Activated CD4-positive, alpha-beta T cell treated with anti-CD3 and anti-CD28 coated beads for 36 hours (primary cell): ENCODE measurements at places on chromosomes 12 and 14.

GRCh38 chr12:93990832-93991803 is 157.3 kb upstream of the PLXNC1 start:
- DNase-seq, result no peak

- no peak for DNase-seq
Observed at GRCh38 chr14:59819446-59820088, 51.0 kb downstream of the RTN1 start.

DNA sequence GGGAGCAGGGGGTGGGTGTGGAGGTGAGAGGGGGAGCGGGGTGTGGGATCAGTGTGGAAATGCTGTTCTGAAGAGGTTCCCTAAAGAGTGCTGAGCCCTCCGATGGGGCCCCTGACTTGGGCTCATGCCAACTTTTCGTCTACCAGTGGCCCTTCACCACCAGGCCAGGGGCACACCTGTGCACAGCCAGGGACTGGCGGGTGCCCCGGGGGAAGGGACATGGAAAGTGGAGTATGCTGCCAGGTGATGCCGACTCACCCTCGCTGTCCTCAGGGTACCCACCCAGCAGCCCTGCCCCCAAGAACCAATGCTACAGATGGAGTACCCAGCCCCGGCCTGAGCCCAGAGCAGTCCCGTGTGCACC is 26.2 kb downstream of the AMN start:
- no peak for DNase-seq

GRCh38 chr14:50839048-50839447 is 8.1 kb upstream of the NIN start:
- peak; percentile 40 for DNase-seq

GRCh38 chr14:61517911-61518384 is 177.4 kb upstream of the HIF1A start:
- no peak for DNase-seq

- no peak for DNase-seq
Observed at GRCh38 chr14:103630364-103631108, 1.5 kb downstream of the KLC1 start.

- no peak for DNase-seq
Observed at GRCh38 chr12:102394200-102394599, 86.2 kb downstream of the IGF1 start.

GRCh38 chr14:56414236-56414635 is 165.4 kb upstream of the TMEM260 start:
- DNase-seq, result no peak

DNA sequence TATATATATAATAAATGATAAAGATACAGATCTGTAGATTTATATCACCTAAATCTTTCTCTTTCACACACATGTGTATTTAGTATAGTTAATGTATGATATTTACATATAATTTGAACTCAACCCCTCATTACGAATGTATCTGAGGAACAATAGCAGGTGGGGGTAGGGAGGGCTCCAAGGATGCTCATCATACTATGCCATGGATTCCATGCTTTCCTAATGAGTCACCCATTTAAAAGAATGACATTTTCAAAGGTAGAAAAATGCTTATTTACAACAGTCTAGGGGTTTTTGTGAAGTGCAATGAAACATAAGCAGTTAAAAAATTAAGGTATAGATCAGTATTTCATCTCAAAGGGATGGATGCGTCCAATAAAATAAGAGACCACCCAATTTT is 181.6 kb downstream of the SOX5 start:
- DNase-seq, result no peak

GRCh38 chr12:104213952-104214351 is 1.6 kb upstream of the TXNRD1 start:
- no peak for DNase-seq

GRCh38 chr14:52948836-52949235 is 2.0 kb downstream of the FERMT2 start:
- no peak for DNase-seq

DNA sequence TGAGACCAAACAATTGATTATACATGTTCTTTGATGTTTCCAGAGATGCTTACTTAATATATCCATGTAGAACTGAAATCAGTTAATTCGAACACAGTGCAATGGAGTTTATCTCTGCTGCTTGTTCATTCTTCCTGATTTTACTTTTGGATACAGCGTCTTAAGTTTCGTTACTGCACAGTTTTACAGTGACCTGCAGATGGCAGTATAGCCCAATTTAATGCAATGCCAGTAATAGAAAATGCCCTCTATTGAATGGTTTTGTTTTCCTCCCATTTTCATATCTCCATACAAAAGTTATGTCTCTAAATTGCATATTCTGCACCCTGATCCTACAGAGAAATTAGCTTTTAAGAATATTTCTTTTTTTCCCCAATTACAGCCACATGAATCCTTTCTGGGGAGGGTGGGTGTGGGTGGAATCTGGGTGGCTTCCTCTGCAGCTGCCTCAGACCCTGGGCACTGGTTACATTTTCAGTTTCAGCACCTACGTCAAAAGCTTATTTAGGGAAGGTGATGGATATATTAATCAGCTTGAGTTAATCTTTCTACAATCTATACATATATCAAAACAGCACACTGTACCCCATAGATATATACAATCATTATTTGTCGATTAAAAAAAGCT is 101.1 kb upstream of the DCD start:
- peak; percentile 46 for DNase-seq

- DNase-seq, result no peak
Observed at GRCh38 chr12:47909839-47910465, 5.2 kb upstream of the VDR start.

- DNase-seq, result no peak
Observed at GRCh38 chr12:106249411-106250135, 1.8 kb upstream of the CKAP4 start.

DNA sequence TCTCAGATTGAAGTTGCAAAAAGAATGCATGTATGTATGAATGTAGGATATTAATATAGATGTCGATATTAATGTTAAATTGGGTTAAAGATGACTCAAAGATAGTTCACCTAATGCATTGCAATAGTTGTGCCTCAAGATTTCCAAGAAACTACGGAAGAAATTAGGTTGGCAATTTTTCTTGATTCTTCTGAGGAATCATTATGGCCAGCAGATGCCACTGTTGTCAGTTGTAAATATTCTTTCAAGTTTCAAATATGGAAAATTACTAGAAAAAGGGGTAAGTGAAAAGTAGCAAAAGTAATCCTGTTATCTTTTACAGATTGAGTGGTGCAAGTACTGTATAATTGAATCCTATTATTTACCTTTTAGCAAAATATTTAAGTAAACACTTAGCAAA is 202.1 kb downstream of the ADAMTS20 start:
- no peak for DNase-seq

DNA sequence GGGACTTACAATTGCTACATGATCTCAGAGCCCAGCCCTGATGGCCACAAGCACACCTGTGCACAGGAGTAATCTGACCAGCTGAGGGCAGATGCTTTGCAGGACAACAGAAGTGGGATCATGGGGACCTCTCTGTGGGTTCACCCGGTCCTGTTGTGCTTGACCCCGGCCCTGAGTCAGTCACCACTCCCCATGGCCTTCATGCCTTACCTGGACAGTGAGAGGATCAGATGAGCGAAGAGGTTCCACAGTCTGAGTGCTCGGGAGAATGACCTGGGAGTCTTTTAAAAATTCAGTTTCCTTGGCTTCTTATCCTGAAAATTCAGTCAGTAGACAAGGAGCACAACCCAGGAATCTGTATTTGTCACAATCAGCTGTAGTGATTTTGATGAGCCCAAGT is 88.1 kb downstream of the NTF3 start:
- DNase-seq, result no peak

GRCh38 chr12:117850048-117850447 is 118.7 kb downstream of the KSR2 start:
- DNase-seq, result peak; percentile 17

DNA sequence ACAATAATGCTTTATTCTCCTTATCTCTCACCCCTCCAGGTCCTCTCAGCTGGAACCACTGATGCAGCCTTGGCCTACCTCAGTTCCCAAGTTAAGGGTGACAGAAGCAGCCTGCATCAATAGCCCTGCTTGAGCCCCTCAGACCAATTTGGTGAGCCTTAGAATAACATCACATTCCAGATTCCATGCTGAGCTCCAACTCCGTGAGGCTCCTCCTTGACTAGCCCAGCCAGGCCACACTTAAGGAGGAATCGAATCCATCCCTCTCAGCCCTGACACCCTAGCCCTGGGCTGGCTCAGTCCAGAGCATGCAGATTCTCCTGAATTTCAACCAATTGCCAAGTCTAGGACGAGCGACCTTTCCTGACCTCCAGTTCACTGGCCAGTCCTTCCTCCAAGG is 91.1 kb downstream of the ARMH4 start:
- DNase-seq, result no peak

DNA sequence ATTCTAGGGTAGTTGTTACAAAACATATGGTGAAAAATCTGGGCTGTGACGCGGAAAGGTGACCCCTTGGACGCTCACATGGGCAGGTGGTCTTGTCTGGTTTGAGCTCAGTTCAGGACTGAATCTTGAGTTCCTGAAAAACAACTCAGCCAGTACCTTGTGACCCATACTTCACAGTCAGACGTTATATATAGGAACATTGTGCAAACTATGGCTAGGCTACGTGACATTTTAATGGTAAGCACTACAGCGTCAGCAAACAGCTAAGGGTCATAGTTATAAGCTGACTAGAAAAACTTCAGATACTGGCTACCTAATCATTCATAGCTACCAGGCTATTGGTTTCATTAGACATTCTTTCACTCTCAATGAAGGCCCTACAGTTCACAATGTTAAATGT is 14.8 kb upstream of the EDDM3A start:
- no peak for DNase-seq

DNA sequence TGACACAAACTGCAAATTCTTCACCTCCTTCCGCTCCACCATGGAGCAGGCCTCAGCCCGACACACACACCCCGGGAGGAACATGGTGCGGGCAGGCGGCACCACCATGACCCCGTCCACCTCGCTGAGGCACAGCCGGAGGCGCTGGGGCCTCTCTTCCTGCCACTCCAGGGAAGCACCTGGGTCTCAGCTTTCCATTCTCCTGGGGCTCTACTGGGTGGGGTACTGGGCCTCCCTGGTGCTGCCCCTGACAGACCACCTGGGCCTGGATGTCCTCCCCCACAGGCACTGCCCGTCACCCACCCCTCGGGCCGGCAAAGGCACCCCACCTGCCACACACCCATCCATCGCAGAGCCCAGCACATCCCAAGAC is 9.9 kb downstream of the AKT1 start:
- no peak for DNase-seq

GRCh38 chr14:23377573-23378563 is 1.0 kb downstream of the CMTM5 start:
- peak; percentile 2 for DNase-seq

GRCh38 chr12:63843721-63844390 is 644 bp upstream of the SRGAP1 start:
- DNase-seq, result peak; percentile 89

DNA sequence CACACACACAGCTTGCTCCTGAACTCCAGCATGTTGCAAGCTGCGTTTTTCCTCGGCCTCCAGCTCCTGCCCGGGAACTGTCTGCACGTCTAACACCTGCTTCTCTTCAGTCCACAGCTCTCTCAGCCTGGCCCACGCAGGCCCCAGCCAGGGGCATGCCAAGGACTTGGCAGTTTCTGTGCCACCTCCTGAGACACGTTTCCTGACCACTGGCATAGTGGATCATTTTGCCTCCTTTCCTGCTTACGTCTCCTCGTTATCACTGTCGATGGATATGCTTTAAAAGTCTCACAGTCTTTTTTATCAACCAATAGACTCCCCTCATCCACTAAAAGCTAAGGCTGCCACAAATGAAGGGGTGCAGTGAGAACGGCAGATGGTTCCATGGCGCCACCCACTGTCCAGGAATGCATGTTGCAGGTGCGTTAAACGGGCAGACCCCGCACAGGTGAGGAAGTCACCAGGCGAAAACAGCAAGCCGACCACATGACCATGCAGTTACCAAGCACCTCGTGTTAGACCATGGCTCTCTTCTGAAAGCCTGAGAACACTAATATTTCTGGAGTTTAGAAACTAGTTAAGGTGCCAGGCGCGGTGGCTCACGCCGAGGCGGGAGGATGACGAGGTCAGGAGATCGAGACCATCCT is 14.7 kb upstream of the TEAD4 start:
- DNase-seq, result peak; percentile 83

DNA sequence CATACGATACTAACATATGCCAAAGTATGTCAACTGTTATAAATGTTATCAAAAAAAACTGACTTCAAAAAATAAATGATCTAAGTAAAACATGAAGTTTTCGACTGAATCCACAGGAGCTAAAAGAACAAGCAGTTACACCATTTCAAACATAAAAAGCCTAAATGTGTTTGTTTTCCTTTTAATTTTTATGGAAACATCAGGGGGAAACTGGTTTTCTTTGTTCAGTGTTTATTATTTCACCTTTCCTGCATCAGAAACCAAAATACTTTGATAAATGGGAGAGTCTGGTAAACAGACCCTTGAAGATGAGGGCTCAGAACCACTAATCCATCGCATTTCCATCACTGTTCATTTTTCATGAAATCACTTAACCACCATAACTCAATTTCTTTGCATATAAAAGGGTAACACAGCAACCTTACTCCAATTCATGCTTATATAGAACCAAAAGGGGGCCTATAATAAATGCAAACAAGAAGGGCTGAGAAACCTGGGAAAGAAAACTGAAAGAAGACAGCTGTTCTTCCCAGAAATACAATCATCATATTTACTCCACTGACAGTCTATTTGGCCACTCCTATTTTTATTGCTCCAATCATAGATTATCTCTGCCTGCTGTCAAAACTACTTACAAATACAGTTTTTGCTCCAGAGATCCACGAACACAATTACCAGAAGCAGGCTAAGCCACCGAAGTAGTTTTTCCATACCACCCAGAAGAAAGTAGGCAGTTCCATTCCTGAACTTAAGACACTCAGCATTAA is 17.0 kb downstream of the FGD6 start:
- no peak for DNase-seq

DNA sequence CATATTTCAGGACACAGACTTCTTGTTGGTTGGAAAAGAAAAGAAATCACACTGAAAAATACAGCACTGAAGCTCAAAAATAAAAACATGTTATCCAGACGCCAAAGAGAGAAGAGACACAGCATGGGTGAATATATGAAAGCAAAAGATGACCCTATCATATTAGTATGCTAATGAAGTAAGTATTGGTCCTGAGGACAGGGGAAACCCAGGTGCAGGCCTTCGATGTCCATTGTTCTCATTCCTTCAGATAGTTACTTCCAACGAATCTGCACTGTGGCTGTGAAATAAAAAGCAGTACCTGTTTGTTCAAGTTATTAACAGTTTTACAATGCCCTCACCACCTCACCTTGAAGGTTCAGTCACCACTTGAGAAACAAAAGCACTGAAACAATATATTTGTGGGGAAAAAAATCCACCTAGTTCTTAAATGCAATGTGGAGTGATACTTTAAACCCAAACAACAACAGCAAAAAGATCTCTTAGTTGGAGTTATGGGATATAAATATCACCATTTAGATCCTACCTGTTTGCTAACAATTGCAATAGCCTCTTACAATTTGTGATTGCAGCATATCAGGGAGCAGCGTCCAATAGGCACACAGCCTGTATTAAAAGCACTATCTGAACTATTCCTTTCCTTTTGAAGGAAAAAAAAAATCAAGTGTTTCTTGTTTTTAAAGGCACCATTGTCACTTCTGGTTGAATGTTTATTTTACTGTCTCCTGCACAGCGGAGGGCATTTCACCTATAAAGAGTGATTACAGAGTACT is 188.1 kb downstream of the BCAT1 start:
- DNase-seq, result no peak

GRCh38 chr12:78914859-78915331 is 50.3 kb downstream of the SYT1 start:
- no peak for DNase-seq
